DMS79 treated with DMSO at 0.1 percent for 48 hours (cell line): ENCODE measurements at places on chromosomes 2 and 18.

GRCh38 chr2:1476617-1477195, 63.4 kb downstream of the TPO start:
- DNase-seq = no peak

DNA sequence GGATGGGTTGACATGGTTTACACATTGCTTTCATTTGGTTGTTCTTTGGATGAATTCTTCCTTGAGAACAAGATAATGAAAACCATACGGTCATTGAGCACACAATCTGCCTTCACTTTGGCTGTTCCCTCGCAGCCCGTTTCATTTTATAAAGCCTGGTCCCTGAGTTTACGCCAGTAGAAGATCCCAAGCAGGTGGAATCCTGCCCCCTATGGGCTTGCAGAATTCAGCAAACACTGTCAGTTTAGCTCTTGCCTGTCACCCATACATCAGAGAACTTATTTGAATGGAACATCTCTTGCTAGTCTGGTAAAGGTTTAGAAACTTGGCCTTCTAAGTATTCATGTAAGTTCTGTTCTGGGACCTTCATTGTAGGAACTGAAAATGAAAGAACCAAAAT, 666.4 kb upstream of the ZEB2 start:
- DNase-seq = no peak

DNA sequence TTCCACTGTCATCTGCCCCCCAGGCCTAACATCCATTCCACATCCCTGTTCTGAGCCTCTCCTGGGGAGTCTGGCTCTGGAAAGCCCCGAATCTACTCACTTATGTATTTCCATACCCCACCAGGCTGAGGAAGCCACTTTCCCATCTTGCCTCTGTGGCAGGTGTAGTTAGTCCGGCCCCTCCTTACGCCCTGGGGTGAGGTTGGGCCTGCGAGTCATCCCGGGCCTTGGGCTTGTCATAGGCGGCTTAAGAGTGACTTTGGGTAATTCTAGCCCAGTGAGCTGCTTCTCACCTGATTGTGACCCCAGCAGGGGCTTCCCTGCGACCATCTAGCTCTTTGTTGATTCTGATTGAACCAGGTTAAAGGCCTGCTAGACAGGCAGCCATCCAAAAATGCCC, 21.1 kb downstream of the PCARE start:
- DNase-seq = no peak

DNA sequence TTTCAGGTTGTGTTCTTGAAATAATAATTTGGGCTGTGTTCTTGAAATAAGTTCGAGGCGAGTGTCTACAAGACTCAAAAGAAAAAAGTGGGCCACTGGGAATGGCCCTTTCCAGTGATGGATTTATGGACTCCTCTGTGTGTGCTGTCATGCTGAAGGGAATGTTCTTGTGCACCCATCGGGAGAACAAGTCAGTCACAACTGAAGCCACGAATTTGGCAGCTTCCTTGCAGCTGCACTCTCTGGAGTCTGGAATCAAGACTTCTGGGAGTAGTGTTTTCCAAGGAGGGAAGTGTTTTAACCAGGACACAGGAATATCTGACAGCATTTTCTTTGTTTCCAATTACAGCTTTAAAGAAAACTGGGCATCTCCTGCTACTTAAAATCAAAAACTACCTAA, 620 bp downstream of the SLC14A1 start:
- DNase-seq = no peak

DNA sequence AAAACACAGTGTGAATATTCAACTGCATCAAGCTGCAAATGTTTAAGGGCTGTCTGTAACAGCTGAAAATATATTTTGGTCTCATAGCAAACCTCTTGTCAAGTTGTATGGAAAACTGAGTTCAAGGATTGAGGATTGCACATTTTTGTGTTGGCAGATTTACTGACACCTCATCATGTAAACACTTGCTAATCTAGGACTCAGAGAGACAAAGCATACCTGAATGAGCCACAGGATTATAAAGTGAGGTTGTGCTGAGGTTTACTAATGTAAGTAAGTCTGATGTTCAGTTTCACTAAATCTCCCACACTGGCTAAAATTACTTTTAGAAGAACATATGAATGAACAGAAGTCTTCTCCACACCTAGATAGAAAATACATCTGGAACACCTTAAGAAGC, 1993.1 kb upstream of the CELF4 start:
- DNase-seq = no peak

GRCh38 chr2:190069936-190070696, 7.6 kb upstream of the MSTN start:
- DNase-seq = peak; percentile 33

DNA sequence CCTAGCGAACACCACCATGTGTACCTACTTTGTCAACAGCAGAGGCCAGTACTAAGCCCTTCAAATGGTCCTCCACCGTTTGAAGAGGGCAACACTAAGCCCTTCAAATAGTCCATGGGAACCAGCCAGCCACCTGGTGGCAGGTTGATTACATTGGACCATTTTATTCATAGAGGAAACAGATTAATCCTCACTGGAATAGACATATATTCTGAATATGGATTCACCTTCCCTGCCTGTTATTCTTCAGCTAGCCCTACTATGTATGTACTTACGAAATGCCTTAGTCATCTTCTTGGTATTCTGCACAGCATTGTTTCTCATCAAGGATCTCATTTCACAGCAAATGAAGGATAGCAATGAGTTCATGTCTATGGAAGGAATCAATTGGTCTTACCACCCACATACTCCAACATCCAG, 10.0 kb upstream of the ZNF396 start:
- DNase-seq = no peak

DNA sequence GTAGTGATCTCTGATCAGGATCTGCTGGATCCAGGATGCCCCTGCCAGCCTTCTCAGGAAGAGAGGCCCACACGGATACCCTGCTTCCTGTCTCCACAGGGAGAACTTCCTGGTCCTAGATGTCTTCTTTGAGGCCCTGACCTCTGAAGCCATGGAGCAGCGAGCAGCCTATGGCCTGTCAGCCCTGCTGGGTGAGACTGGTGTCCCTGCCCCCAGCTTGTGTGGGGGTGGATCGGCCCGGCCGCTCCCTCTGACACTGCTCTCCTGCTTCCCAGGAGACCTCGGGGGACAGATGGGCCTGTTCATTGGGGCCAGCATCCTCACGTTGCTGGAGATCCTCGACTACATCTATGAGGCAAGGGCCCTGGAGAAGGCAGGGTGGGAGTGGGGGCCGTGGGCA, 6.6 kb downstream of the CHPF start:
- DNase-seq = no peak

DNA sequence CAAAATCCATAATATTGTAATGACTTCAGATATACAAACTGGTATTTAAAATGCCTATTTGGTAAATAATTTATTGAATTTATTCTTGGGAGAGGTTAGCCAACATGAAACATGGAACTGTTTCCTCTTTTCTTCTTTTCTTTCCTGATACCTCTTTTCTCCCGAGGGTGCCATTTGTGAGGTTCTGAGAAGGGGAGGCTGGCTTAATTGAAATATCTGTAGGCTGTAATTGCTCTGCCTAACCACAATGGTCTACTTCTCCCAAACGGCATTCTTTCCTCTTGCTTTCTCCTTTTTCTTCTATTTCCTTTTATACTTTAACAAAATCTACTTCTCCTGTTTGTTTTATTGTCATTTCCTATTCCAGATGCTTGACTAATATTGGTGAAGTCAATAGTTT, 114.9 kb downstream of the TCF4 start:
- DNase-seq = no peak

DNA sequence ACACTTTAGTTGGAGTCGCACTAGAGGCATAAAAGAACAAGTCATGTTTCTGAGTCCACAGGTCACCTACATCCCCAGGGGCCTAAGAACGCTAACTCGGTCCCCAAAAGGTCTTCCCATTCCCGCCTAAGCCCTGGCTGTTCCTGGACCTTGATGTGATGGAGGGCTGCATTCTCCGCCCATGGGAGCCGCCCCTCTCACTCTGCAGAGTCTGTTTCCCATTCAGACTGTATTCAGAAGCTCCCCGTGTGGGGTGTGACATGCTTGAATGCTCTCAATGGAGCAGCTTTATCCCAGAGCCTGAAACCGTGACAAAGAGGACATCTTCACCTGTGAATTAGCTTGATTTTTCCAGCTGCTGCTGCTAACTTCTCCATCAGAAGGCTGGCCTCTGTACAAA, 319.0 kb upstream of the KLHL29 start:
- DNase-seq = no peak

DNA sequence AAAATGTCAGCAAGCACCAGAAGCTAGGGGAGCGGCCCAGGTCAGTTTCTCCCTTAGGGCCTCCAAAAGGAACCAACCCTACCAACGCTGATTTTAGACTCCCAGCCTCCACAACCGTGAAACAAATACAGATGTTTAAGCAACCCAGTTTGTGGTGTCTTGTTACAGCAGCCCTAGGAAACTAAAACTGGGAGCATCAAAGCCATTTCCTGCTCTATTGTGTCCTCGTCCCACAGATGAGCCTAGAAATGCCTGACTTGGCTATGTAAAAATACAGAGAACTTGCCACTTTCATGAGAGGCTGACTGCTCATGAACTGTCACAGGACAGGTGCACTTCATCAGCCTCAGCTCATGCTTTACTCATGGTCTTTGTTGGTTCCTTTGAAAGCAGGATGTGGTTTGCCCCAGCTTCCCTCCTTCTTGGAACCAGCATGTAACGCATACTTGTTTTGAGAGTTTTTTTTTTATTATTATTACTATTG, 97.6 kb upstream of the SLC39A10 start:
- DNase-seq = no peak

DNA sequence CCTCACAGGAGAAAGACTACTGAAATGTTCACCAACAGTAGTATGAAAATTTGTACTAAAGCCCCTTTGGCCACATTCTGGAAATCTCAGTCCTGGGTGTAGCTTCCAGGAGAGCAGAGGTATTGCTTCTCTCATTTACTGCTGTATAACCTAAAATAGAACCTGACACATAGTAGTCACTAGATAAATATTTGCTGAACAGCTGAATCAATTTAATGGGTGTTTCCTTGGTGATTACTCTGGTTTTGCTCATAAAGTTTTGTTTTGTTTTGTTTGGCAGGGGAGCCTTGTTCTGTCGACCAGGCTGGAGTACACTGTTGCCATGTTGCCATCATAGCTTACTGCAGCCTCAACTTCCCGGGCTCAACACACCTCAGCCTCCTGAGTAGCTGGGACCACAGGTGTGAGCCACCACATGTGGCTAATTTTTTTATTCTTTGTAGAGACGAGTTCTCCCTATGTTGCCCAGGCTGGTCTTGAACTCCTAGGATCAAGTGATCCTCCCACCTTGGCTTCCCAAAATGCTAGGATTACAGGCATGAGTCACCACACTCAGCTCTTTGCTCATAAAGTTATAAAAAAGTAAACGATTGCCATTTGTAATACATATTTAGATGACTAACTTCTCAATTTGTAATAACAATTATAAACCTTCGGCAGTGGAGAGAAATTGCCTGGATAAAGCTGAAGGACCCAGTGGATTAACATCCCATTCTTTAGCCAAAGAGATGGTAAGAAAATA, 11.5 kb upstream of the PARD3B start:
- DNase-seq = no peak

DNA sequence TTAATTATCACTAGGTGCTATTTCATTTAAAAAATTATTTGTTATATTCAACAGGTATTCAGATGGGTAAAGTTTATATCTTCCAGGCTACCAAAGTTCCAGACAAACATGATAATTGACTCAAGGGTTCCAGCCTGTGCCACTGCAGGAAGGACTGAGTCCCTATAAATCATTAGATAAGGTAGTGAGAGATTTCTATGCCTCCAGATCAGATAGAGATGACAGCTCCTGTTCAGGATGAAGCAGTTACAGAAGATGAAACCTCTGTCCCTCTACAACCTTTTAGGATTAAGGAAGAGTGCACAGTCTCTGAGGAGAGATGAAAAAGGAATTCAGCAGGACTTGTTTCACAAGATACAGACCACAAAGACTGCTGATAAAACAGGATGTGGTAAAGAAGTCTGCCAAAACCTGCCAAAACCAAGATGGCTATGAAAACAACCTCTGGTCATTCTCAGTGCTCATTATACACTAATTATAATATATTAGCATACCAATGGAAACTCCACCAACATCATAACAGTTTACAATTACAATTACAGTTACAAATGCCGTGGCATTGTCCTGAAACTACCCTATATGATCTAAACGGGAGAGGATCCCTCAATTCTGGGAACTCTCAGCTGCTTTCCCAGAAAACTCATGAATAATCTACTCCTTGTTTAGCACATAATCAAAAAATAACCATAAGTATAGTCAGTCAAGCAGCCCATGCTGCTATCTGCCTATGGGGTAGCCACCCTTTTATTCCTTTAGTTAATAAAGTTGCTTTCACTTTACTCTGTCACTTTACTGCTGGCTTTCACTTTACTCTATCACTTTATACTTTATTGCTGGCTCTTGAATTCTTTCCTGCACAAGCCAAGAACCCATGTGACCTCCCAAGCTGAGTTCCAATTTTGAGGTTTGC, 288.5 kb downstream of the PDE11A start:
- DNase-seq = no peak

DNA sequence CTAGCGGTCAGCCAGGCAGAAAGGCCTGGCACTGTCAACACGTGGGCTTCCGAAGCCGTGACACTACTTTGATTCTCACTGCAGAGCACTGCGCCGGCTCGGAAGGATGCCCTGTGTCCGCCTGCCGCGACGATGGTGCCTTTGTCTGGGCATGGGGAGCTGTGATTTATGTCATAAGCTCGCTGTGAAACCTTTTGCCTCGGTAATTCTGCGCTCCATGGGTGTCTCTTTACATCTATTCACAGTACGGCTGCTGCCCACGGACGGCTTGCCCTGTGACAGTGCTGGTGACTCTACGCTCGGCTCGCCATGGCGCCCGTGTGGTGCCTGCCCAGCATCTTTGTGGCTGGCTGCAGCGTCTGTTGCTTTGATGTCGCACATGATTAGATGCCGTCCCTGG, 43.1 kb upstream of the GBX2 start:
- no peak for DNase-seq

GRCh38 chr2:108396845-108397244, 19.1 kb downstream of the SULT1C4 start:
- no peak for DNase-seq

- no peak for DNase-seq
Measured at GRCh38 chr2:207676827-207677354, 34.5 kb upstream of the CCNYL1 start.

- DNase-seq = no peak
Measured at GRCh38 chr18:8611916-8612576, 2.8 kb downstream of the RAB12 start.
